ENCODE measurements at places on chromosomes 11 and 22.

- no peak for DNase-seq
These were observed 16.3 kb downstream of the SMCO4 start for GRCh38 chr11:93526641-93527583.

- no peak for DNase-seq
These were observed 2.7 kb upstream of the CPT1A start for GRCh38 chr11:68844376-68844775.

DNA sequence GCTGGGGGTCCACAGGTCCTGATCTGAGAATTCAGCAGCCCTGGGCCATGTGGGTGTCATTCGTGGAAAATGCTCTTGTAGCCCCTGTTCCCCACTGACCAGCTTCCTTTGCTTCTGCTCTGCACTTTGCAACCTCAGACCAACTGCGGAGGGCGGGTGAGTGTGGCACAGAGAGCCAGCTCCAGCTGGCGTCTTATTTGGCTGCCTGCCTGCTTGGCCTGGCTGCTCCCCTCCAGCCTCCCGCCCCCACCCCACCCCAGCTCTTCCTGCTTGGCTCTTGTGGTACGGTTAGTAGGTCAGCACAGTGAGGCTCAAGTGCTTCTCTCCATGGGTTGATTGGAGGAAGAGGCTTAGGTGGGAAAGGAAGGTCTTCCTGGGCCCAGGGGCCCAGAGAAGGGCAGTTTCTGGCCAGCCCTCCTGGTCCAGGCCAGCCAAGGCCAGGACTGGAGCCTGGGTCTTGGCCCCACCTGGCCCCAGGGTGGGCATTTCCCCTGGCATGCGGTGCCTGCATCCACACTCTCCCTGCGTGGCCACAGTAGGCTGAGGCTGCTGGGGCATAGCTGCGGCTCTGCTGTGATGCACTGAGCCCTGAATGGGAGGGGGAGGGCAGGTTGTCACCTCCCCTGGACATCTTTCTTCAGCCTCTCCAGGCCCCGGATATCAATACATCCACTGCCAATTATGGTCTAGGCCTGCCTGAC, 26.5 kb downstream of the MYO7A start:
- DNase-seq: no peak

GRCh38 chr11:67303132-67303834, at the start of gene SSH3:
TSS of gene SSH3 (plus strand) at chr11:67303530. CDS start at chr11:67303626, 96 bp downstream.
- DNase-seq: no peak

GRCh38 chr11:43282607-43283440, 29.0 kb upstream of the API5 start:
- DNase-seq: no peak

DNA sequence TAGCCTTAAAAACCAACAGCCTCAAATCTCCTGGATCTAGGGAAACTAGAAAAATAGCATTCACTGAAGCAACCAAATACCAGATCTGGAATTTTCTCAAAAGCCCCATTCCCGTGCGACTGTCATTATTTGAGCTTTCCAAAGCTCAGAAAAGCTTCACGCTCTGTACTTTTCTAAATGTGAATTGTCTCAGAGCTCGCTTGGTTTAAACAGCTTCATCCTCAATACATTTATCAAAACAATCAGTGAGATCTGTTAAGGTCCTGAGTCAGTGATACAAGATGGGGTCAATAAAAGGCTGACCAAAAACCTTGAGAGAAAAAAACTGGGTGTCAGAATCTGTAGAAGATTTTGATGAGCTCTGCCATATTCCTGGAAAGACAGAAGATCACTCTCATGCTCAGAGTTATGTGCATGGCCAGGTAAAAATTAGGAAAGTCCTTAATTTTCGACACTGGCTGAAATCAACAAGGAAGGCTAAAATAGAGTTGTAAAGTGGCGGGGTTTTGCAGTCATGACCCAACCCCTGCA, 60.2 kb upstream of the VPREB1 start:
- no peak for DNase-seq
